SK-N-SH treated with all-trans-retinoic acid at 6 μM for 48 hours (cell line): ENCODE measurements at places on chromosomes 1 and 21.

DNA sequence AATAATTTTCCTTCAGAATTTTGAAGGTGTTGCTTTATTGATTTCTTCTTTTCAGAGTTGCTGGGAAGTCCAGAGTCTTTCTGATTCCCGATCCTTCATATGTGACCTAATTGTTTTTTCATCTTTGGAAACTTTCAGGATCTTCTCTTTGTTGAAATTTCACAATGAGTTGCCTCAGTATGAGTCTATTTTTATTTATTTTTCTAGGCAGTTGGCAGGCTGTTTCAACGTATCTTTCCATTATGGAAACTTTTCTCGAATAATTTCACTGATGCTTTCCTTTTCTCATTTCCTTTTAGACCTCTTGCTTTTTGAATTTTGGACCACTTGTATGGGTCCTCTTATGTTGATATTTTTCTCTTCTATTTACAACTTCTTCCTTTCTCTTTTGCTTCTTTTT is 354.3 kb downstream of the TGFB2 start:
- no peak for ATAC-seq

- ATAC-seq, result no peak
Observed at GRCh38 chr1:227270554-227270953, 47.7 kb downstream of the CDC42BPA start.

DNA sequence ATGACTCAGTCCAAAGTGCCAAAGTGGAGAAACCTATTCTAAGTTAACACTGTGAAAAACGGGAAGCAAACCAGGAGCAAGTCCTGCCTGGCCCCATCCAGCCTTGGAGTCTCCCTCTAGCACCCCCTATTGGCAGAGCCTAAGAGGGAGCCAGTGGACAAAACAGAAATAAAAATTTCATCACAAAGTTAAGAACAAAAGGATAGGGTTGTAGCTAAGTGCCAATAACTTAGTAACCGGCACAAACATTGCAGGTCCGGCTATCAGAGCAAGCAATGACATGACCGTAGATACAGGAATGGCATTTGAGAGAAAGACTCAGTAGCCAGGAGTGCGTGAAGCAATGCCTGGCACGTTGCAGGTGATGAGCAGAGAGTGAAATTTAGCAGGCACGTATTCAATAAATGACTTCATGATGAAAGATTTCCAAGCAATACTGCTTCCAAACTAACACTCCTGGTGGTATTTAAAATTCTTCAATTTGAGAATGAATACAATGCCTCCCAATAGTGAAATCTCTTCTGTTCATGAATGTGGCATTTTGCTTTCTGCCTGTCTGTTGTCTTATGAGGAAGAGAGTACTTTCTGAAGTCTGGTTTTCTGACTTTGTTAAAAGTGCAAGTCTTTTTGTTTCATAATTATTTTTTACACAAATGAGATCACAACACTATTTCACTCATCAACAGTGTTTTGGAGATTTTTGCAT is 391.0 kb downstream of the OMA1 start:
- ATAC-seq, result peak; percentile 81

- ATAC-seq, result no peak
Observed at GRCh38 chr1:247469141-247469535, 11.2 kb upstream of the OR2B11 start.

- no peak for ATAC-seq
Observed at GRCh38 chr1:209877087-209877764, 49.5 kb downstream of the UTP25 start.

- no peak for ATAC-seq
Observed at GRCh38 chr1:111961016-111961415, 28.5 kb downstream of the KCND3 start.

DNA sequence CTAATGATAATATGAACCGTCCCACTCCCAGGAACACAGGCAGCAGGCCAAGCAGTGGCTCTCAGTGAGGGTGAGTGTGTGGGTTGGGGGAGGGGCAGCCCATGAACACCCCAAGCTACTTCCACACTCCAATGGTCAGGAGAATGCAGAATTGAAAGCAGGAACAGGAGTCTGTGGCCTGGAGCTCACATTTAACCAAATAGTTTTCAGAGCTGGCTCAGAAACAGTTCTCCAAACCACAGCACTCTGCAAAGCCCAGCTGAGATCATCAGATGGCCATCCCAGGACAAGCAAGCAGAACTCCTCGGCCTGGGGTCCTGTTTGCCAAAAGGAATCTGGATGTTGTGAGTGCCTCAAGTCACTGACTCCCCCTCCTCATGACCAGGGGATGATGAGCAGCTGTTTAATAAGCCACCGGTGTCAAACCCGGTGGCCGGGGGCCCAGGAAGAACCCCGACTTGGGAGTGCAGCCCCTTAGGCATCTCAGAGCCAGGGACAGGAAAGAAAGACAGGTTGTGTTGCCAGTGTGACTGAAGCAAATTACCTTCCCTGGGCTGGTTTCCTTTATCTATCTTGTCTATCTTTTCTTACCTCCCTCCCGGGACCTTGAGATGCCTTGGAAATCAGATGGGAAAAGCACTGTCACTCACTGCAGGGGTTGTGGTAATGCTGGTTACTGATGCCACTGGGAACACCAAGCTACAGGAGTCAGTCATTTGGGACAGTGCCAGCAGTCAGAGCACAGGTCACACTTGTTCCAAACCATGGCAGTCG is 20.4 kb downstream of the DEGS1 start:
- ATAC-seq, result peak; percentile 43

DNA sequence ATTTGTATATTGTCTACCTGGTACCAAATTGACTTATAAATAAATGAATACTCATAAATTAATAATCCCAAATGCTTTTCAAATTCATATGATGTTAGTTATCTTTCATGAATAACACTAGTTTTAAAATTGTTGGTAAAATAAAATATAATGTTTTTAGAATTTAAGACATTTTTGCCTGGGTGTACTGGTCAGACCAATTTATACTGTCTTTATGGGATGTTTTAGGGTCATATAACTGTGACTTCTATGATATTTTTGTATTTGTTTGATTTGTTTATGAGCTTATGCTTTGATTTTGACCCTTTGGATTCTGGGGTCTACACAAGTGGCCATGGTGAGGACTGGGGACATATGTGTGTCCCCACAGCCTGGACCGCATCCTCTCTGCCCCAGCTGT is 54.1 kb upstream of the KLHDC7A start:
- ATAC-seq, result no peak

GRCh38 chr1:31201931-31202360 is 37.7 kb downstream of the NKAIN1 start:
- ATAC-seq, result no peak

- no peak for ATAC-seq
Observed at GRCh38 chr1:83531521-83532309, 467.2 kb downstream of the TTLL7 start.

- ATAC-seq, result no peak
Observed at GRCh38 chr1:115643666-115644065, 1.9 kb downstream of the VANGL1 start.

GRCh38 chr1:117336088-117336817 is 31.0 kb upstream of the MAN1A2 start:
- no peak for ATAC-seq

- no peak for ATAC-seq
Observed at GRCh38 chr1:223017291-223017690, 125.8 kb downstream of the TLR5 start.
